Stimulated activated CD4-positive, alpha-beta T cell treated with anti-CD3 and anti-CD28 coated beads, Interleukin-4, amount 100 ng/mL, for 24 hours (primary cell): ENCODE measurements at places on chromosomes 6 and 20.

DNA sequence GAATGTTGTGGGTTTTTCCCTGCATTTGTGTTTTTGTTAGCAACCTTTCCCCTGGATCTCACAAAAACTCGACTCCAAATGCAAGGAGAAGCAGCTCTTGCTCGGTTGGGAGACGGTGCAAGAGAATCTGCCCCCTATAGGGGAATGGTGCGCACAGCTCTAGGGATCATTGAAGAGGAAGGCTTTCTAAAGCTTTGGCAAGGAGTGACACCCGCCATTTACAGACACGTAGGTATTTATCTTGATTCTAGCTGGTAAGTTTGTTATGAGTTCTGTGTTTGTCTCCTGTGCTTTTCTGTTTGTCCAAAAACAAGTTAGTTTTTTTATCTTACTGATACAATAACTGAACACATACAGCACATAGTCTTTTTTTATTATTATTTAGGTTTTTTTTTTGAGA is 3.0 kb downstream of the SLC25A27 start:
- no peak for DNase-seq

GRCh38 chr6:167919349-167919748 is 78.1 kb upstream of the KIF25 start:
- no peak for DNase-seq

DNA sequence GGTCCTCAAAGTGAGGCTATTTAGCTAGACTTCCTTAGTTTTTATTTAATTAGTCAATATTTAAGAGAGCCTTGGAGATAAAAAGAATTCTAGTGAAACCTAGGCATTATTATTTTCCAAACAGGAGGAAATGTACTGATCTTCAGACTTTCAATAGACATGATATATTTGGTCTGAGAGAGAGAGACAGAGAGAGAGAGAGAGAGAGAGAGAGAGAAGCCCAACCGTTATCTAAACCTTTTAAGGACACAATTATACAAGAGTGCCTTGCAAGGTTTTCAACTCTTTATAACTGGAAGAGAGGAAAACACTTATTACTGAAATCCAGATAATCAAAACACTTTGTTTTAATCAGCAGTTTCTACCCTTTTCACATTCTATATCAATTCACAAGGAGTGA is 64.8 kb downstream of the BACH2 start:
- DNase-seq, result no peak

GRCh38 chr6:125157725-125158124 is 4.2 kb downstream of the TPD52L1 start:
- DNase-seq, result no peak

GRCh38 chr20:47741669-47742608 is 43.3 kb downstream of the SULF2 start:
- DNase-seq, result no peak

- no peak for DNase-seq
Measured at GRCh38 chr6:170270984-170271593, 19.8 kb downstream of the DLL1 start.
